ENCODE measurements at places on chromosomes 1 and 21. TPM values are rescaled to one million over a fixed set of nuclear protein-coding genes. Genes with fewer than 3 reads are reported as not detected.

DNA sequence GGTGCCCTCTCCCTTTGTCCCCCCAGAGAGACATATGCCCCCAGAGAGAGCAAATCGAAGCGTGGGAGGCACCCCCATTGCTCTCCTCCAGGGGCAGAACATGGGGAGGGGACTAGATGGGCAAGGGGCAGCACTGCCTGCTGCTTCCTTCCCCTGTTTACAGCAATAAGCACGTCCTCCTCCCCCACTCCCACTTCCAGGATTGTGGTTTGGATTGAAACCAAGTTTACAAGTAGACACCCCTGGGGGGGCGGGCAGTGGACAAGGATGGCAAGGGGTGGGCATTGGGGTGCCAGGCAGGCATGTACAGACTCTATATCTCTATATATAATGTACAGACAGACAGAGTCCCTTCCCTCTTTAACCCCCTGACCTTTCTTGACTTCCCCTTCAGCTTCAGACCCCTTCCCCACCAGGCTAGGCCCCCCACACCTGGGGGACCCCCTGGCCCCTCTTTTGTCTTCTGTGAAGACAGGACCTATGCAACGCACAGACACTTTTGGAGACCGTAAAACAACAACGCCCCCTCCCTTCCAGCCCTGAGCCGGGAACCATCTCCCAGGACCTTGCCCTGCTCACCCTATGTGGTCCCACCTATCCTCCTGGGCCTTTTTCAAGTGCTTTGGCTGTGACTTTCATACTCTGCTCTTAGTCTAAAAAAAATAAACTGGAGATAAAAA is 8.4 kb downstream of the EFNA3 start:
- no peak overlapping the region for H3K4me3 ChIP-seq
- no peaks in the 10 kb centered on the region for H3K36me3 ChIP-seq

DNA sequence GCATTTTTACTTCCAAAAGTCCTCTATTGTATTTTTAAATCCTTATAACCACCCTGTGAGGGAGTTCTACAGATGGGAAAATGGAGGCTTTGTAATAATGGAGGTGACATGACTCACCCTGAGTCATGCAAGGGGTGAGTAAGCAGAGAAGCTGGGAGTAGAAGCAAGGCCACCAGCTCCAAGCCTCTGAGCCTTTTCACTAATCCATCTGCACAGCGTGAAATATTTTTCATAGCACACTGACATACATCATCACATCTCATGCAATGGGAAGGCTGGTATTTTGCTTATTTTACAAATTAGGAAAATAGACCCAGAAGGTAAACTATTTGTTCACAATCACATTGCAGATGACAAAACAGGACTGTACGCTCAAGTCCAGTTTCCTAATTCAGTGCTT is 96.9 kb downstream of the KCNH1 start:
- peak; percentile 37 for DNase-seq
- H3K36me3 ChIP-seq, result no peaks in the 10 kb centered on the region
- H3K27me3 ChIP-seq, result peaks cover 13% of the 10 kb centered on the region
- no peaks in the 10 kb centered on the region for H3K4me1 ChIP-seq
- no peak overlapping the region for H3K4me3 ChIP-seq

DNA sequence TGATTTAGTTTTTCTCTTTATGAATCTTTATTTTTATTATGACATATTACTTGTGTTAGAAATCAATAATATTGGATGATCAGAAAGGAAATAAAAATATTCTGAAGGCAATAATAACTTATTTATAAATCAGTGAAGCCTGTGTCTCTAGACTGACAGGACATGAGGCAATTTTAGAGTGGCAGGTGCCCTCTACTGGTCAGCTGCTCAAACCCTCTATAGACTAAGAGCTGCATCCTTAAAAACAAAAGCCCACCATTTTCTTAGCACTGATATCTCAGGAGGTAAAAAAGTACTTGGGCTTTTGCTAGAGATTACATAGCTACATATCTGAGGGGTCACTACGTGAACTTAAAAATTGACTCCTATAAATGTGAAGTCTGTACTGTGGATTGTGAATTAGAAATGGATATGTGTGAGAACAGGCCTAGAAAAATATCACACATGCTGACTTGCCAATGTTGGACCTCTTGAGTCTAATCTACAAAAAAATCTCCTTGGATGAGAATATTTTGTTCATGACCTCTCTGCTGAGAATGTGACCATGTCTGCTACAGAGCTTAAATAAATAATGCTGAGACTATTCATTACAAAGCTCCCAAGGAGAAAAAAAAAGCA is 597.9 kb upstream of the ADAMTS5 start:
- H3K36me3 ChIP-seq, result no peaks in the 10 kb centered on the region
- peak; percentile 16 for DNase-seq
- no peaks in the 10 kb centered on the region for H3K4me1 ChIP-seq
- H3K27ac ChIP-seq, result no peak overlapping the region

The SV2A gene
- total RNA-seq, result 8.6 TPM

The PRAMEF20 gene
- not detected for total RNA-seq

- H3K4me3 ChIP-seq, result no peak overlapping the region
- no peaks in the 10 kb centered on the region for H3K4me1 ChIP-seq
- H3K27me3 ChIP-seq, result no peaks in the 10 kb centered on the region
- no peaks in the 10 kb centered on the region for H3K36me3 ChIP-seq
Observed at GRCh38 chr1:24074817-24075589, 36.9 kb downstream of the MYOM3 start.

DNA sequence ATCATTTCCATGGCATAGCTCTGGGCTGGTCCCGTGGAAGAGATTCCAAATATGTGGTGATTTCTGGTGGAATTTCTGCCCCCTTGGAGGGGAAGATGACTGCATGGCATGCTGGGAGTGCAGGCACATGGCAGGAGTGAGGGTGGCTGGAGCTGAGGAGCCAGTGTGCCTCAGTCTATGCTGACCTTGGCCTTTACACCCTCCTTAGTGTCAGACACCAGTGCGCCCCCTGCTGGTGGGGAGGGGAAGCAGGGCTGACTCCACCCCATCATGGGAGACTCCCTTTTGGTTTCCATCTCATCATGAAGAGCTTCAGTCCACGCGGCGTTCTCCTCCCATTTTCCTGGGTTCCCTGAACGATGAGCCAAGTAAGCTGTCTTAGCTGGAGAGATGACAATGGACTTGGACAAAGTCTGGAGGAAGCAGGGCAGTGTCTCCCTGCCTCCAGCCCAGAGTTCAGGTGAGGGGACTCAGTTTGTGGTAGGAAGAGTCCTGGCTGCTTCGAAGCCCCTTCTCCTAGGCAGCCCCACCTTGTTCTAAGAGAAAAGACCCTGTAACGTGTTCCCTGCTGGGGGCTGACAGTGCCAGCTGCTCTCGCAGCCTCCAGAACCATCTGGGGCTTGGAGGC is 10.3 kb downstream of the ALX3 start:
- DNase-seq, result peak; percentile 85
- H3K27ac ChIP-seq, result no peak overlapping the region
- no peaks in the 10 kb centered on the region for H3K27me3 ChIP-seq

The OR2T29 gene
- not detected for total RNA-seq

GRCh38 chr1:219317762-219318353 is 144.2 kb downstream of the LYPLAL1 start:
- H3K27ac ChIP-seq, result no peak overlapping the region
- no peaks in the 10 kb centered on the region for H3K27me3 ChIP-seq
- no peak overlapping the region for H3K4me3 ChIP-seq
- H3K4me1 ChIP-seq, result no peaks in the 10 kb centered on the region

DNA sequence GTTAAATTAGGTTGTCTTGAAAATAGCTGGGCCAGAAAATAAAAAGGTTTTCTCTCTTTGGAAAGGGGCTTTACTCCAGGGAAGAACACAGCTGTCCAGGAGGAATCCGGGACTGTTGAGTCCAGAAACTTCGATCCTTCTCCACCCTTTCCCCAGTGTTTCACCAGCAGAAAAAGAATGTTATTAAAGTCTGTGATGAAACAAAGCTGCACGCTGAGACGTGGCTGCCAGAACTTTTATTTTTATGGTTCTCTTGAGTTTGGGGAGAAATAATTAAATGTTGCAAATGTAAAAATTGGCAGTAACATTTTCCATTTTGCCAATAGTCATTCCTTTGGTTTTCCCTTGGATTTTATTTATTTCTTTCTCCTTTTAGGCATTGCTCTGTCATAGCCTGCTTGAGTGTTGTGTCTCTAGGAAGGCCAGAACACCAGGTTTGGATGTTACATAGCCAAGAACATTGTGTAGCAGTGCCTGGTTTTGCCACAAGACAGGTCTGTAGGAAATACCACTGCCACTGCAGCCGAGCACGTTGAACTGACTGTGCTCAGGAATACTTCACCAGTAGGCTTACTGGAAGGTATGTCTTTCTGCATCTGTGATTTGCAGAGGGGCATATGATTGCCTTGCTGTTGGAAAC is 87.4 kb downstream of the ROR1 start:
- H3K4me3 ChIP-seq, result no peak overlapping the region
- H3K4me1 ChIP-seq, result no peaks in the 10 kb centered on the region
- no peak overlapping the region for H3K27ac ChIP-seq
- DNase-seq, result no peak
- H3K36me3 ChIP-seq, result peaks cover 2% of the 10 kb centered on the region

- H3K4me1 ChIP-seq, result peaks cover 25% of the 10 kb centered on the region
- DNase-seq, result no peak
- peak overlapping the region; percentile 83 for H3K27ac ChIP-seq
- H3K4me3 ChIP-seq, result peak overlapping the region; percentile 95
- H3K27me3 ChIP-seq, result peaks cover 6% of the 10 kb centered on the region
Observed at GRCh38 chr1:218284377-218284916, 646 bp upstream of the RRP15 start.

The C1QTNF12 gene
- total RNA-seq, result 6.0 TPM

The FCGR3A gene
- total RNA-seq, result not detected

DNA sequence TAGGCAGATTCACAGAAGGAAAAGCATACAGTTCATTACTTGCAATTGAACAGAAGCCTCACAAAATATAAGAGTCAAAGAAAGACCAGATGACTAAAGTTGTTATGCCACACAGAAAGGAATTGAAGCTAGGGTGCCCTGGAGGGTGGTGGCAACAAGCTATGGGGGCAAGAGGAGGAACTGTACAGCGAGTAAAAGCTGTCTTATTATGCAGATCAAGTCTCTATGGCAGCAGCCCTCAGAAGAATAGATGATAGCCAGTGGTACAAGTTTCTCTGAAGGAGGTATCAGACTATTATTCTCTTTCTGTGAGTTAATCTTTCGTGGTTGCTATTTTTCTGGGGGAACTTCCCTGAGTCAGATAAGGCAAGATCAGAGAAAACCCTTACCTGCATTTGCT is 72.2 kb downstream of the C21orf91 start:
- H3K4me1 ChIP-seq, result peaks cover 15% of the 10 kb centered on the region
- H3K4me3 ChIP-seq, result no peak overlapping the region
- peaks cover 2% of the 10 kb centered on the region for H3K36me3 ChIP-seq
- no peaks in the 10 kb centered on the region for H3K27me3 ChIP-seq

- H3K27ac ChIP-seq, result no peak overlapping the region
- H3K36me3 ChIP-seq, result peaks cover 5% of the 10 kb centered on the region
- no peaks in the 10 kb centered on the region for H3K27me3 ChIP-seq
- H3K4me3 ChIP-seq, result no peak overlapping the region
- H3K4me1 ChIP-seq, result peaks cover 64% of the 10 kb centered on the region
Observed at GRCh38 chr1:36382231-36382630, 3.5 kb downstream of the STK40 start.

DNA sequence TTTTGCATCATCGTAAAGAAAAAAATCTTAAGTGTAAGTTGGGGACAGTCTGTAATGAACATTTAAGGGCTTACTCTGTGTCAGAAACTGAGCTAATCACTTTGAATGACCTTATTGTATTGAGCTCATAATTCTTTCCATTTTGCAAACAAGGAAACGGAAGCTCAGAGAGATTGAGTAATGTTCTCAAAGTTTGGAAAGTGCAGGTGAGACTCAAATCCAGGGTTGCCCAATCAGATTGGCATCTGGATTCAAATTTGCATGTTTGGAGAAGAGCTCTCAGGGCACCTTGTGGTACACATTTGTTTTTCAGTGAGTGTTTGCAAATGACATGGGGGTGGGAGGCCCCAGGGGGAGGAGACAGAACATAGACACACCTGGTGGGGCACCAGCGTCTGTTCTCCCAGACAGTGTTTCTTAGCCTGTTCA is 8.0 kb downstream of the ALPL start:
- no peak overlapping the region for H3K27ac ChIP-seq
- H3K4me3 ChIP-seq, result no peak overlapping the region
- no peaks in the 10 kb centered on the region for H3K36me3 ChIP-seq
- DNase-seq, result no peak
- no peaks in the 10 kb centered on the region for H3K27me3 ChIP-seq
- H3K4me1 ChIP-seq, result no peaks in the 10 kb centered on the region

The HHAT gene
- 3.9 TPM for total RNA-seq

- no peak overlapping the region for H3K27ac ChIP-seq
- no peaks in the 10 kb centered on the region for H3K4me1 ChIP-seq
- no peak overlapping the region for H3K4me3 ChIP-seq
- peaks cover 7% of the 10 kb centered on the region for H3K27me3 ChIP-seq
Observed at GRCh38 chr1:8137481-8138244, 111.6 kb upstream of the ERRFI1 start.

DNA sequence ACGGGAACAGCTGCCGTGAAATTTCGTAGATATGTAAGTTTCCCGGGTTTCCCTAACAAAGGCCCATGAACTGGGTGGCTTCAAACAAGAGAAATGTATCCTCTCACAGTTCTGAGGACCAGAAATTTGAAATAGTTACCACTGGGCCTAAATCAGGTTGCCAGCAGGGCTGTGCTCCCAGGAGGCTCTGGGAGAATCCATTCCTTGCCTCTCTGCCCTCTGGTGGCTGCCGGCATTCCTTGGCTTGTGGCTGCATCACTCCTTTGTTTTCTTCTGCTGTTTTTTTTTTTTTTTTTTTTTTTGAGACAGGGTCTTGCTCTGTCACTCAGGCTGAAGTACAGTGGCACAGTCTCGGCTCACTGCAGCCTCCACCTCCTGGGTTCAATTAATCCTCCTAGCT is 23.7 kb downstream of the UMODL1 start:
- no peak overlapping the region for H3K4me3 ChIP-seq
- no peaks in the 10 kb centered on the region for H3K36me3 ChIP-seq
- peak; percentile 18 for DNase-seq
- no peaks in the 10 kb centered on the region for H3K4me1 ChIP-seq
- no peaks in the 10 kb centered on the region for H3K27me3 ChIP-seq

DNA sequence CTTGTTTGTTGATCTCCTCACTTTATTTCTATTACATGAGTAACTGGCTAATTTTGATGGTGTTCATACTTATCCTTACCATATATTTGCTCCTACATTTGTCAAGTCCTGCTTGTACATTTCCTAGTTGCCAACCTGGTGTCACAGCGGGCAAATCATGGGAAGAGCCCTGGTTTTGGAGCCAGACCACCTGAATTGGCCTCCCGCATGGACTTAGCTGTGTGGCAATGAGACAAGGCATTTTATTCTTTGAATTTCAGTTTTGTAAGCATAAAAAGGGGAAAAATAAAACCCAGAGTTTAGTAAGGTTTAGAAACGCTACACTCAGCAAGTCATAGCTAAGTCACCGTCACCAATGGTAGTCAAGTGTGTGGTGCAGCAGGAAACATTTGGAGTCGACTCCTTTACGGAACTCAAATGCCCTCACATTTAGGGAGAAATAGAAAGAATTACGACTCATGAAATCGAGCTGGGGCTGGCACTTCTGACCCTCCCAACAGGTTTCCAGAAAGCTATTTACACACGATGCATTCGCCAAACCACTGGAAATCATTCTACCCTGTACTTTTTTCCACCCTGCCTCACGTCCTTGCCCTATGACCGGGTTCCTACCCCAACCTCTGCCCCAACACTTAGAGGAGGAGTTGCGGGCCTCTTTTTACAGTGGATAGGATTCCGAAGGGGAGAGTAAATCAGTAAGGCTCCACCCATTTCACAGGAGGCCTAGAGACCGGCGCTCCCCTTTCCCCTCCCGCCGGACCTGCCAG is 492 bp upstream of the PGM1 start:
- H3K27me3 ChIP-seq, result no peaks in the 10 kb centered on the region
- peak; percentile 32 for DNase-seq
- H3K36me3 ChIP-seq, result peaks cover 5% of the 10 kb centered on the region
- H3K4me1 ChIP-seq, result peaks cover 26% of the 10 kb centered on the region

The S100A12 gene
- not detected for total RNA-seq

The THEMIS2 gene
- 12.9 TPM for total RNA-seq

GRCh38 chr1:245995474-245995873 is 511.6 kb downstream of the SMYD3 start:
- no peak overlapping the region for H3K4me3 ChIP-seq
- no peak for DNase-seq
- H3K36me3 ChIP-seq, result no peaks in the 10 kb centered on the region
- no peaks in the 10 kb centered on the region for H3K4me1 ChIP-seq
